ENCODE measurements at places on chromosomes 1 and 21.

DNA sequence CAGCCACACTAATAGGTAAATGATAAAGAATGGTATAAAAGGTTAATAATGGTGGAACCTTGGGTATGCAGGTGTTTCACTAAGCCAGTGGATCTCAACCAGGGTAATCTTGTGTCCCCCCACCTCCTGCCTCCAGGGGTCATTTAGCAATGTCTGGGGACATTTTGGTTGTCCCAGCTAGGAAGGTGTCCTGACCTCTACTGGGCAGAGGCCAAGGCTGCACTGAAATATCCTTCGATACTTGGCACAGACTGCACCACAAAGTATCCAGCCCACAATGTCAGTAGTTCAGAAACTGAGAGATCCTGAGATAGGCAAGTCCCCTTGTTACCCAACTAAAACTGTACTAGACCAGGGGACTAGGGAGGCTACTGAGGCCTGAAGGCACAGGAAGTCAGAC is 113.6 kb upstream of the TIAM1 start:
- DNase-seq = no peak

DNA sequence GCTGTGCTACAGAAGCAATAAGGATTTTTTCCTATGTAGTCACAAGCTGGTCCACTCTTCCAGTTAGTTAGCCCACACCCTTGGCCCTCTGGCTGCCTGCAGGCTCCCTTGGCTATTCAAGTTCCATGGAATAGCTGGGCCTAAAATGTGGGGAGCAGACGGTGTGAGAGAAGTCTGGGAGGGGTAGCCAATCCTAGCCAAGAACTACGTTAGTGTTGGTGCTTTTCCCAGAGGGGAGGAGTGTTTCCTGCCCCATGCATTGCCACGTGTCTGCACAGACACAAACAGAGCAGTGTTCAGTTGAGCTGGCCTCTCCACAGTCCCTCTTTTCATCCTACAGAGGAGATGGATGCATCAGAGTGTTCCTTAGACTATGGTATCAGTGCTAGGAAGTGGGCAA is 59.0 kb upstream of the IPO9 start:
- no peak for DNase-seq

GRCh38 chr1:47791879-47792608 is 205.1 kb downstream of the TRABD2B start:
- DNase-seq = no peak

- no peak for DNase-seq
Observed at GRCh38 chr1:171754971-171755370, 13.1 kb upstream of the VAMP4 start.

- no peak for DNase-seq
Observed at GRCh38 chr1:151817353-151817730, 12.1 kb upstream of the LINGO4 start.

GRCh38 chr1:177873238-177873637 is 96.6 kb downstream of the SEC16B start:
- no peak for DNase-seq

DNA sequence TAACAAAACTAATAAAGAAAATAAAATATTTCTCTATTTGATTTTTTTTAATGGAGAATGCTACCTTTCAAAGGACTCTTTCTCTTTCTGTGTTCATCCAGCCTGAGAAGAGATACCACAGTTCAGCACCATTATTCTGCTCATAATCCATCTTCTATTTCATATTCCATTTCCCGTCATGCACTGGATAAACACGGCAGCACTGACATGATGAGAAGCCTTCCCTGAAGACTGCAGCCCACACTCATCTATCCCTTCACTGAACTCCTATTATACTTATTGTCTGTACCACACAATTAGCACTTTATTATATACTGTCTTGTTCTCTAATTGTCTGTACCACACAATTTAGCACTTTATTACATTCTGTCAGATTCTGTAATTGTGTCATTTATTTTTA is 10.7 kb upstream of the NPL start:
- no peak for DNase-seq

GRCh38 chr1:46084553-46085451 is 47.6 kb downstream of the PIK3R3 start:
- no peak for DNase-seq

DNA sequence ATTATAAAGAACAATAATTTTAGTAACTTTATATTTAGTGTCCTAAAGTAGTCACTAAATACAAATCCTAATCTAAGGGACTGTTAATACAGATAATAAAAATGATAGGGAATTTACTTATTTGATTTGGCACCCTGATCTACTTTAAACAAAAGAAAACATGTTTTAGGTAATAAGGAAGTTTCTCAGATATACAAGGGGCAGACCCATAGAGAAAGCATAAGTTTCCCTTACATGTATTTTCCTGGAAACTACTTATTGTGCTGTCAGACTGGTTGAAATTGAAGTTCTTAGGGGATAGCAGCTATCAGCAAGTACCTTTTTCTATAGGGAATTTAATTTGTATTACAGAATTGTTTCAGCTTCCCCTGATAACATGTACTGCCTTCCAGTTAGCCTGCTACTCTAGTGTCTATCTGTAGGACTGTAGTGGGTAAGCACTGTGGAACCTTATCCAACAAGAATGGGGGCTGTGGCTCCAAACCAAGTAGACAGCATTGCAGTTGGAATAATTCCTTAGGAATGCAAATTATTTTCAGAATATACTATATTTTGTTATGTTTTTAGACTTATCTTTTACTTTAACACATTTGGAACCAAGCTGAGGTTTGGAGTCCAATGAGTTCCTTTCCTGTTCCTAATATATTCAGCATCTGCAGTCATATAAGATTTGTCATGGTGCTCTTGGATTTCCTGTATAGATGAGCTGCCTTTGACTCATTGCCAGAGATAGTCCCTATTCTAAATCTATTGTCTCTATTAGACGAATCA is 14.7 kb downstream of the MSH4 start:
- no peak for DNase-seq

DNA sequence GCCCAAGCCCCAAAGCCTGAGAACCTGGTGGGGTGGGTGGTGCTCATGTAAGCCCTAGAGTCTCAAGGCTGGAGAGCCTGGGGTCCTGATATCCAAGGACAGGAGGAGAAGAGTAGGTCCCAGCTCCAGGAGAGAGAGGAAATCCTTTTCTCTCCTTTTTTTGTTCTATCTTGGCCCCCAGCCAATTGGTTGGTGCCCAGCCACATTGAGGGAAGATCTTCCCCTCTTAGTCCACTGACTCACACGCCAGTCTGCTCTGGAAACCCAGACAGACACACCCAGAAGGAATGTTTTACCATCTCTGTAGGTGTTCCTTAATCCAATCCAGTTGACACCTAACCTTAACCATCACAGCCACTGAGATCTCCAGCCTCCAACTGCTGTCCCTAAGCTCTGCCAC is 16.2 kb upstream of the LIN9 start:
- DNase-seq = no peak

DNA sequence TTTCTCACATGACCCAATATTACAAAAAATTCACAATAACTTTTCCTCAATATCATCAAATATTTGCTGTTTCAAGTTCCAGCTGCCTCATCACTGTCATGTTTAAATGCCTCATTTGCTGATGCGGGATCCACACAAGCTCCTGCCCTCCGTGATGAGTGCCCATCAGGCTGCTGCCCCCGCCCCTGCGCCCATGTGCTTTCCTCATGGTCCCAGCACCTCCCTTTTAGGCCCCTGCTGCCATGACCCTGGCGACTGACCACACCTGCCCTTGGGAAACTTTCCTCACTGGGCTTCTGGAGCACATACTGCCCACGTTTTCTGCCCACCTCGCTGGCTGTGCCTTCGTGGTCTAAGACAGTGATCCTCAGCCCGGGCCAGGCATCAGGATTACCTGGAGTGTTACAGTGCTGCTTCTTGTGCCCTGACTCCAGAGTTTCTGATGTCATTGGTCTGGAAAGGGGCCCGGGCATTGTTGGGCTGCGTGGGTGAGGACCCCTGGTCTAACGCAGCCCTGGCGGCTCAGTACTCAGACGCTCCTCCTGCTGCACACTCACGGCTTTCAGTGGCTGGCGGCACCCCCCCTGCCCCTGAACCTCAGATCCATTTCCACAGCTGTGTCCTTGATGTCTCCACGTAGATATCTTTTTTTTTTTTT is 20.5 kb downstream of the PLEKHM2 start:
- DNase-seq = no peak

Data from activated naive CD4-positive, alpha-beta T cell (primary cell).